ENCODE measurements at places on chromosomes 11 and 22.

GRCh38 chr11:34788642-34789041 lies 127.5 kb downstream of the APIP start:
- no peak for DNase-seq

GRCh38 chr11:10314199-10315072 lies 9.6 kb downstream of the ADM start:
- peak; percentile 46 for DNase-seq

DNA sequence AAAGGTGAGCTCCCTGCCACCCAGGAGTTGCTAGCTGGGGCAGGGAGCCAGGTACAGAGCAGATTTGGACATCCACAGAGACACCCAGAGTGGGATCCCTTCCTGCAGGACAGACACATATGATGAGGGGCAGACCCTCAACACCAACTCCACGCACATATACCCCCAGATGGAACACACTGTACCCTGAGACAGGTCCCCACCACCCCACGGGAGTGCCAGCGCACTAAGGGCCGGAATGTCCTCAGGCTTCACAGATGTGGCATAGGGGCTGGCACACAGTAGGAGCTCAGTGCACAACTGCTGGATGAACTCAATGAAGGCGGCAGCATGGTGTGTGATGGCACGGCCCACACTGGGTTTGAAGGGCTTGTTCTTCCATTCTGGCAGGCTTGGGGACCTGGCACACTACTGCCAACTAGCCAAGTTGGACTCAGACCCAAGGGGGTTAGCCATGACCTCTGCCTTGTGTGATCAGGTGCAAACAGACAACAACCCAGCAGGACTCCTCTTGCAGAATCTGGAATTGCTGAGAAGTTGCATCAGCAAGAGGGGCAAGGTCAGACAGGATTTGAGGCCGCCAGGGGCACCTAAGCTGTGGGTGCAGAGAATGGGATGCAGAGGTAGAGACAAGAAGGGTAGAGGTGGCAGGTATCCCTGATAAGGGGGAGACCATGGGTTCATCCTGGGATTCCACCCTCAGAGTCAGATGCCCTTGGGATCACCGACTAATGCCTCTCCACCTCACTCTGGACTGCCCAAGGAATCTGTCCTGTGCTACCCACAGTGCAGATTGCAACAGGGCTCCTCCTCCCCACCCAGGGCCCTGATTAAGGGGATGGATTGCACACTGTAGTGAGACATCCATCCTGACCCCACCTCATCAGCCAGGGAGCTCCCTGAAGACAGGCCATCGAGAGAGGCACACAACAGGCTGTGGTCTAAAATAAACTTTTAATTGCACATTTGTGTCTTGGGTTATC lies 2.4 kb downstream of the C22orf15 start:
- no peak for DNase-seq

GRCh38 chr11:95925011-95925410 lies 1.1 kb upstream of the MTMR2 start:
- peak; percentile 59 for DNase-seq

GRCh38 chr11:10607462-10608132 lies 39.1 kb upstream of the LYVE1 start:
- no peak for DNase-seq

DNA sequence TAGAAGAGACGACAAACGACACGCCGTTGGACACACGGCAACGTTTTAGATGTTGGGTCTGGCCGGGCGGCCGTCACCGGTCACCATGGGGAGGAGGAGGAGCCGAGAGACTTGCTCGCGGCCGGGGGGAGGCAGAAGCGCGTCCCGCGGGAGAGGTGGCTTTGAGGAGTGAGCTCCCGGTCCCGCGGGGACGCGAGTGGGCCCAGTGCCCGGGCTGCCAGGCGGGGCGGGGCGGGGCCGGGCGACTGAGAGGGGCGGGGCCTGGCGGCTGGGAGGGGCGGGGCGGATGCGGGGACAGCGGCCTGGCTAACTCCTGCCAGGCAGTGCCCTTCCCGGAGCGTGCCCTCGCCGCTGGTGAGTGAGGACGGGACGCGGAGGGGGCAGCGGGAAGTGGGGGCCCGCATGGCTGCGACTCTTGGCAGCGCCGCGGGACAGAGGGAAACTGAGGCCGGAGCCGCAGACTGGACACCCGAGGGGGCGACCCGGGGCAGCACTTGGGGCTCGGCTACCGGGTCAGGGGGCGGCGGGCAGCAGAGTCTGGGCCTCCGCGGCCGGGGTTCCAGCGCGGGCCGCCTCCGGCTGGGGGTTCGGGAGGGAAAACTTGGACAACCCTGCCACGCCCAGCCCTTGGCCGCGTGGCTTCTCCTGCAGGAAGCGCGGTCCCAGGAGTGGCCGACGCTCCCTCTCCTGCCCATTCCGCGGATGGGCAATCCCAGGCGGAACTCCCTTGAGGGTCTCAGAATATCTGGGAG lies at the start of gene TSPO:
Gene TSPO, plus strand, starts transcription at position 309 of the 752 bp plus-strand sequence. CDS start 7,680 bp downstream, outside the sequence.
- no peak for DNase-seq

- no peak for DNase-seq
Observed at GRCh38 chr11:122703541-122704272, 48.2 kb downstream of the UBASH3B start.

DNA sequence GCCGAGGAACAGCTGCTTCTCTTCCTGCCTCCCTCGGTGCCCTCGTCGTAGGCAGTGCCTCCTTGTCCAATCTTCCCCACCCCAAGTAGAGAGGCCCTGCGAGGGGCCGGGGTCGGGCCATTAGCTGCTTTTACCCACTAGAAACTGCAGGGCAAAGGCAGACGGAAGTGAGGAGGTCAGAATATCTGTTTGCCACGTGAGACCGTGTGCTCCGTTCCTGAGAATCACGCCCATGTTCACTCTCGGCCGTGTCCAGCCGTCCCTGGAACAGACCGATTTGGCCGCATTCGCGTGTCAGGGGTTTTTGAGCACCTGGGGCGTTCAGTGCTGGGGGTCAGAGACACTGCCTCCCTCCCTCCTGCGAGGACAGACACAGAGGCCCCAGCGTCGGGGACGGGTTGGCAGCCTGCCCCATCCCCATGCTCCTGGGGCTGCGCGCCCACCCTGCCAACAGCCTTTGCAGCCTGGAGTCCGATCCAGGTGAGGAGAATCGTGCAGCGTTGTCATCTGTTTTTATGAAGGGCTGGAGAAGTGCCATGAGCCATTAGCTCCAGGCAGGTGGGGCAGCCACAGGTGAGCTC lies 982.2 kb downstream of the BRD1 start:
- no peak for DNase-seq

- DNase-seq: no peak
Observed at GRCh38 chr22:29346659-29347058, 31.2 kb upstream of the RASL10A start.

DNA sequence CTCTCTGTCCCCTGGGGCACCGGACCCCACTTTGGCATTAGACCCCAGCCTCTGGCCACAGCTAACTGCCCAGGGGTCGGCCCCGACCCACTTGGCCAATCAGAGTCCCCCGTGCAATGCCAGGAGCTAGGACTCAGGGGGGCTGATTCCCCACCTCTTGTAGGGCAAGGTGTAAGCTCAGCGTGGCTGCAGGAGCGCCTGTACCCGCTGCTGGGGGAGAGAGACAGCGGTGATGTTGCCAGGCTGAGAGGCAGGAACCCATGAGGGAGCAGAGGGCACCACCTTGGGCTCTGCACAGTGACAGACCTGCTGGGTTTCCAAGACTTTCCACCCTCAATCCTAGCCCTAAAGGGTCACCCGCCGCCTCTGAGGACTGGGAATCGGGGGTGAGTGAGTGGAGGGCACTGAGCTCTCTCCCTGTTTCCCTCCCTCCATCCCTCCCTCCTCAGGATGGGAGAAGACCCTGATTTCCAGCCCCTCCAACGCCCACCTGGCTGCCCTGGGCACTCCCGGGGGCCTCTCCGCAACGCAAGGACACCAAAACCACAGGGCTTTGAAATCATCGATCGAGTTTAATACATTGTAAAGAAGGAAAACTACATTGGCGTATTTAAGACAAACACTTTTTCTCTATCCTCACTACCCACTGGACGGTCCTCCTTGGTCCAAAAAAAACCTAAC lies 128.4 kb downstream of the ARHGAP8 start:
- no peak for DNase-seq

DNA sequence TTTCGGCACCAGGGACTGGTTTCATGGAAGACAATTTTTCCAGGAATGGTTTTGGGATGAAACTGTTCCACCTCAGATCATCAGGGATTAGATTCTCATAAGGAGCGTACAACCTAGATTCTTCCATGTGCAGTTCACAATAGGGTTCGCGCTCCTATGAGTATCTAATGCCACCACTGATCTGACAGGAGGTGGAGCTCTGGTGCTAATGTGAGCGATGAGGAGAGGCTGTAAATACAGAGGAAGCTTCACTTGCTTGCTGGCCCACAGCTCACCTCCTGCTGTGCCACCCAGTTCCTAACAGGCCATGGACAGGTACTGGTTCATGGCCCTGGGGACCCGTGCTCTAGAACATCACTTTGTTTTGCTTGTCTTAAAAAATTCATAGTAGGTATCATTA lies 41.8 kb upstream of the AMPD3 start:
- DNase-seq: no peak

DNA sequence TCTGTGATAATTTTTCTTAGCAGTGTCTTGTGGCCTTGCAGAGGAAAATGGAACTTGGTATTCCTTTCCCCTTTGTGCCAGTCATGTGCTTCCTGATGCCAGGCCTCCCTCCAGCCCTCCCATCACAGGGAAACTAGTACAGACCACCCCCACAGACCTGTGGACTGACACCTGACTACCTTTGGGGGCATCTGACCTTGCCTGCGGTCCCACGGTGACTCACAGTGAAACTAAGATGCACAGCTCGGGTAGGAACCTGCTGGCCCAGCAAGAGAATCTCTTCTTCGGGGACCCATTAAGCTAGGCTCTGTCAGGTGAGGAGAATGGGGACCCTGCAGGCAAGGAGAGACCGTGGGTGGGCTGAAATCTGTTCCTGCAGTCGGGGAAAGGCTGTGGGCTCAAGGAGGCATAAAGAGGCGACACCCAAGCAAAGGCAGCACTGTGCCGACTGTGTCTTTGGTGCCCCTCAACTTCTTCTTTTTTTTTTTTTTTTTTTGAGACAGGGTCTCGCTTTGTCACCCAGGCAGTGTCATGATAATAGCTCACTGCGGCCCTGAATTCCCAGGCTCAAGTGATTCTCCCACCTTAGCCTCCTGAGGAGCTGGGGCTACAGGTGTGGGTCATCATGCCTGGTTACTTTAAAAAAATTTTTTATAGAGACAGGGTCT lies 20.8 kb upstream of the PEX26 start:
- DNase-seq: no peak

GRCh38 chr11:27166130-27166529 lies 125.5 kb downstream of the BBOX1 start:
- DNase-seq: no peak

- DNase-seq: no peak
Observed at GRCh38 chr22:21849489-21849888, 18.0 kb downstream of the MAPK1 start.

DNA sequence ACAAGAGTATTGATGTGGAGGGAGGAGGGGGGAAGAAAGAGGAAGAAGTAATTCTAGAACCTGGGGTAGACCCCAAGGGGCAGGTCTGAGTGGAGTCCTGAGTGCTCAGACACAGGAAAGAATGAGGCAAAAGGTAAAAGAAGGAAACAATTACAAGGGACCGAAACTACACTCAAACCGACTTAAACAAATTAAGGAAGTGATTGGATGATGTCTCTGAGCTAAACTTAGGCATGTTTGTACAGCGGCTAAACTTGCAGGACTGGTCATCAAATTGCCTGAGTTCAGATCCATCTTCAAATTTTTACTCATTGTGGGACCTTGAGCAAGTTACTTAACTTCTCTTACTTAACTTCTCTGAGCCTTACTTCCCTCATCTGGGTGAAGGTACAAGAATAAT lies 86.3 kb upstream of the LRRC55 start:
- peak; percentile 50 for DNase-seq

GRCh38 chr11:62732830-62733229 lies 4.5 kb downstream of the TTC9C start:
- DNase-seq: no peak

DNA sequence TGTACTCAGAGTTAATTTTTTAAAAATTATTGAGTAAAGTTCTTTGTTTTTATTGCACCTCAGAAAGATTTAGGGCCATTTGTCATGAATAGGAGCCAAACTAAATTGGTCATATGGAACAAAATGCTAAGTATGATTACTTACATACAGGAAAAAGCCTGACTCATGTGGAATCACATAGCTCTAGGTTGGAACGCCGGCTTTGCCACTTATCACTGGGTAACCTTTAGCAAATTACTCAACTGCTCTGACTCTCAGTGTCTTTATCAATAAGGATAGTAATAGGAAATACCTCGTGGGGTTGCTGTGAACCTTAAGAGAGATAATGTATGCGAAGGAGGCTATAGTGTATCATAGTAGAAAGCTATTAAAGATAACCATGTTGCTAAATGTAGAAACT lies 638.5 kb downstream of the NELL1 start:
- DNase-seq: no peak

GRCh38 chr11:110475671-110476070 lies 45.9 kb downstream of the FDX1 start:
- DNase-seq: no peak

- DNase-seq: no peak
Observed at GRCh38 chr11:121884626-121885025, 231.4 kb downstream of the BLID start.

- no peak for DNase-seq
Observed at GRCh38 chr11:6943131-6943530, 16.9 kb downstream of the ZNF215 start.

GRCh38 chr11:126211236-126212088 lies at the start of the genes FAM118B and RPUSD4:
FAM118B (plus strand) TSS chr11:126211782; CDS start chr11:126235002, 23,220 bp downstream.
RPUSD4 (minus strand) TSS chr11:126211650; CDS start chr11:126211638, 12 bp downstream.
- DNase-seq: peak; percentile 83

DNA sequence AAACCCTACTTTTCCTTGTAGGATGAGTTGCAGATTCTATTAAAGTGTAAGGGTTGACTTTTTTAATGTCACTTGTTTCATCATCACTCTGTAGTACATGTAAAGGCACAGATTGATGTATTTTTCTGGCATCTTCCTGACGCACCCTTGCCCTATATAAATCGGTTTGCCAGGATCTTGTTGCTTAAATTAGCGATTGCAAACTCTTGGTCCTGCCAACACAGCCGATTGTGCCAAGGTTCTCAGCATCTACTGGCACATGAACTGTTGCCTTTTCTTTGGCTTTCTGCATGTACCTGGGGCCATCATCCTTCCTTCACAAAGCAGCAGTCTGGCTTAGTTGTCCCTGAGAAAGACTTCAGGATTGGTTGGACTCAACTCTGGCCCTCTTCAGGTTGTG lies 7.5 kb upstream of the LIN7C start:
- DNase-seq: no peak

- DNase-seq: peak; percentile 99
Observed at GRCh38 chr11:35040221-35040942, 98.6 kb upstream of the CD44 start.

GRCh38 chr22:47032091-47032943 lies 269.9 kb downstream of the TBC1D22A start:
- no peak for DNase-seq
